Stromal cell of bone marrow (primary cell): ENCODE measurements at places on chromosomes 13 and 19.

DNA sequence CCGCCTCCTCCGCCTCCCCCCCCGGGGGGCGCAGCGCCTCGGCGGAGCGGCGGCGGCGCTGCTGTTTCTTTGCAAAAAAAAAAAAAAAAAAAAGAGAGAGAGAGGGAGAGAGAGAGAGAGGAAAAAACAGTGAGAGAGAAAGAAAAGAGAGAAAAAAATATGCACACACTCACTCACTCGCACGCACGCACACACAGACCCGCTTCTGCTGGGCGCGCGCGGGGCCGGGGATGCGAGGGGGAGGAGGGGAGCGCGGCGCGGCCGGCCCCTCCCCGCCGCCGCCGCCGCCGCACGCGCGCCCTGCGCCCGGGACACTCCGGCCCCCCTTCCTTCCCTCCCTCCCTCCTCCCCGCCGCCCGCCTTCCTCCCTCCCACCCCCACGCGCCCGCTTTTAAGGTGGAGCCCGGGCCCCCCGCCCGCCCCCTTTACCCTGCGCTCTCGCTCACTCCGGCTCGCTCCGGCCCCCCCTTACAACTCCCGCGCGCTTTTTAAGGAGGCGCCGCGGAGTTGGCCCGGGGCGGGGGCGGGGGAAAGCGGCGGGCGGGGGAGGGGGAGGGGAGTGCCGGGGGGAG lies at the start of gene SAMD1:
SAMD1 (minus strand) TSS at position 243 of the 572 bp plus-strand sequence.
- DNase-seq: peak; percentile 83

DNA sequence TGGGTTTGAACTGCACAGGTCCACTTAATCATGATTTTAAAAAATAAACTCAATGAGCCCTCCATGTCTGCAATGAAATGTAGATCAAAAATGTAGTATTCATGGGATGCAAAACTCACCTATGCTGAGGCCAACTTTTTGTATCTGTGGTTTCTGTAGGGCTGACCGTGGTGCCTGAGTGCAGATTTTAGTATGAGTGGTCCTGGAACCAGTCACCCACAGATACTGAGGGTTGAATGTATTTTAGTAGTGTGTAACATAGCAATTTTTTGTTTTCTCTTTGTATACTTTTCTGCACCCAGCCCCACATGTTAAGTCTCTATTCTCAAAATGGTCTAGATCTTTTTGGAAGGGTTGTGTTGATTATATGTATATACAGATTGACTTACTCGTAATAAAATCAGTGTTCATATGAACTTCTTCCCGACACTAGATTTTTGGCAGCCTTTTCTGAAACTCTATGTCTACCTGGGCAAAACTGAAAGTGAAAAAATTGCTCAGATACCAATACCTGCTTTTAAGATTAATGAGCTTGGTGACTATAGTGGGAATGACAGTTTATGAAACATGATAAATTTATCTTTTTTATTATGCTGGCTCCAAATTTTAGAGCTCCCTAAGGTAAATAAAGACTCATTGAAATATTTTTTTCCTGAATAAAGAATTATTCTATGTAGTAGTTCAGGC lies 51.6 kb downstream of the DNAJC15 start:
- DNase-seq: no peak

DNA sequence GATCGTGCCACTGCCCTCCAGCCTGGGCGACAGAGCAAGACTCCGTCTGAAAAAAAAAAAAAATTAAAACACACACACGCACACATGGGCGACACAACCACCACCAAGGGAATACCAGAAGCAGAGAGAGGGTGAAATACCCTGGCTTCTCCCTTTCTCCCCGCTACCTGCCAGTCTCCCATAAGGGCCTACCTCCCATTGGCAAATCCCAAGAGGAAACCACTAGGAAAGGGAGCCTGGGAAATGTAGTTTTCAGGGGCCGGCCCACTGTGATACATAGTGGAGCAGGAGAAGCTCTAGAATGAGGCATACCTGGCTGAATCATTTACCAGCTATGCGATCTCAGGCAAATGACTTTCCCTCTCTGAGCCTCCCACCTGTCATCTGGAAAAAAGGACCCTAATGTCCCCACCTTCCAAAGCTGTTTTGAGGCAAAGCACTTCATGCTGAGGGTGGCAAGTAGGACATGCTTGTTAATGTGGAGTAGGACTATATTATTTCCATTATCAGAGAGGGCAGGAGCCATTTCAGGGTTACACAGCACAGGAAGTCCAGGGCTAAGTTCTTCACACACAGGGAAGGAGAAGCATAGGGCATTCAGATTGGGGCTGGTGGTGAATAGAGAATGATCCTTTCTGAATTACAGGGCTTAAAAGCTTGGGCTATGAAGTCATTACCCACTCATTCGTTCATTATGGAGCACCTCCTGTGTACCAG lies 14.3 kb upstream of the HNRNPUL1 start:
- no peak for DNase-seq

GRCh38 chr13:34241332-34241731 lies 423.4 kb downstream of the RFC3 start:
- DNase-seq: no peak

- DNase-seq: no peak
These were observed 10.6 kb downstream of the PLPP2 start for GRCh38 chr19:280541-281009.

DNA sequence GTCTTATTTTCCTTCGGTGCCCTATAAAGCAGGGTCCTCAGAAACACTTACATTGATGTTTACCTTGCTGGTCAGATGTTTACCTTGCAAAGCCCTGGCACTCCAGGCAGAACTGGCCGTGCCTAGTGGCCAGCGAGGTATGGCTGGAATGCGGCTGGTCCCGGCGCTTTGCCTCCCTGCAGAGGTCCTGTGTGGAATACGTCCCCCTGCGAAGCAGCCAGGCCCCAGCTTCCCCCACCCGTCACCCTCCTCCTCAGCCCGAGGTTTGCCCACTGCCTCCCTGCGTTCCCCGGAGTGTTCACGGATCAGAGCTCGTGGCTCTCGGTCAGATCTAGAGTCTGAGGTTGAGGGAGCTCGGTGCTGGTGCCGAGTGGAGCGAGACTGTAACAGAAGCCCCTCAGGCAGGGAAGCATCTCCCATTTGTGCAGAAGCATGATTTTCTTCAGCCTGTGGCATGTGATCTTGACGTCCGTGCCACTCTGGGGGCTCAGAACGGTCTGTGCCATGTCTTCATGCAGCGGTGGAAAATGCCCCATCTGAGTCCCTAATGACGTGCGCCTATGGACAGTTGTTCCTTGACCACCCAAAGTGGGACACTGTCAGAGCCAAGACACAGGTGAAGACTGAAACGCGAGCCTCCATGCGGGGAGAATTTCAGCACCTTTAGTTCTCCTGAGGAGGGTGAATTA lies 54.8 kb upstream of the SOX1 start:
- no peak for DNase-seq

- DNase-seq: no peak
These were observed 151.8 kb upstream of the SOX1 start for GRCh38 chr13:111915104-111915551.

DNA sequence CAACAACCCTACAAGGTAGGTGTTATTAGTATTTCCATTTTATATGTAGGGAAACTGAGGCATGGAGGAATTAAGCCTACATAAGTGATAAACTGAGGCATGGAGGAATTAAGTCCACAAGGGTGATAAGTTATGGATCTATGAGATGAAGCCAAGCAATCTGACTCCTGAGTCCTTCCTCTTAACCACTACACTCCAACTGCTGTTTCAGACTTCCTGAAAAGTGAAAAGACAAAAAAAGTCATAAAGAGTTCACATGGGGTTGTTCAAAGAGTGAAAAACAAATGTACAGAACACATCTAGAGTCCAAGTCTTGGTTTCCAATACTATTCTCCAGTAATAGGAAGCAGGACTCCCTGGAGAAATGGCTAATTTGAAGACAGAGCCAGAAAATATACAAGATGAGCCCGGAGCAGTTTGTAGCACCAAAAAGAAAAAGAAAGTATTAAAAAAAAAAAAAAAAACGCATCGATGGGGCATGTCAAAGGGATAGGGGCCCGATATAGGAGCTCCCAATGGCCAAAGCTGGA lies 12.1 kb downstream of the CRYL1 start:
- no peak for DNase-seq

DNA sequence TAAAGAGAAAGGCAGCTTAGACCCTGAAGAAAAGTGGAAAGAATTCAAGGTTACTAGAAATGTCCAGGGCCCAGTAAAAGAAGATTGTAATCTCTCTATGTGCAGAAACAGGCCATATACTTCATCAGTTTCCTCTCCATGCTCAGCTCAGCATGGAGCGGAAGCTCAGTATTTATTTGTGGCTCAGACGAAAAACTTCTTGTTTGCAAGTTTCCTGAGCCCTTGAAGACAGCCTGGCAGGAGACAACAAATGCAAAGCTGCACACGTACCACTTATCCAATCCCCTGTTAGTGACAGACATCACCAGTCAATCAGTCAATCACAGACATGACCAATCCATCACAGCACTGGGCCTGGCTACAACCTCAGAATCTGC lies 8.1 kb upstream of the KLF2 start:
- no peak for DNase-seq

GRCh38 chr13:40120288-40120687 lies 464.8 kb downstream of the COG6 start:
- peak; percentile 64 for DNase-seq

DNA sequence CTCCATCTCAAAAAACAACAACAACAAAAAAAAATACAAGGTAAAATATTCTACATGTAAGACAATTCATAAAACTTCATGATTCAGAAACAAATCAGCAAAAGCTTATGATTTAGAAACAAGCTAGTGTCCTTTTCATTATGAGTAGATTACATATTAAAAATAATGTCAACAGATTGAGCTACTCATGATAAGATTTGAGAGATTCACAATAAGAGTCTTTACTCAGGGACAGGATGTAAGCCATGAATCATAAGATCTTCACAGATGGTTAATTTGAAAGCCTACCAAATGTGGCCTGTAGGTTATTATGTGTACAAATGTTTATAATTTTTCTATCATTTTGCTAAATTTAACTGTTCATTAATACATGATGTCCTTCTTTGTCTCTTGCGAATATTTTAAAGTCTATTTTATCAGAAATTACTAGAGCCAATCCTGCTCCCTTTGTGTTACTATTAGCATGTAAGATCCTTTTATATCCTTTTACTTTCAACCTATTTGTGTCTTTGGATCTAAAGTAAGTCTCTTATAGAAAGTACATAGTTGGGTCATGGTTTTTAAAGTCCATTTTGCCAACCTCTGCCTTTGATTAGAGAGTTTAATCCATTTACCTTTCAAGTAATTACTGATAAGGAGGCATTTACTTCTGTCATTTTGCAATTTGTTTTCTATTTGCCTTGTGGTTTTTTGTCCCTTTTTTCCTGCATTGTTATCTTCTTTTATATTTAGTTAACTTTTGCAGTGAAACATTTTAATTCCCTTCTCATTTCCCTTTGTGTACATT lies 68.3 kb upstream of the RXFP2 start:
- DNase-seq: no peak

DNA sequence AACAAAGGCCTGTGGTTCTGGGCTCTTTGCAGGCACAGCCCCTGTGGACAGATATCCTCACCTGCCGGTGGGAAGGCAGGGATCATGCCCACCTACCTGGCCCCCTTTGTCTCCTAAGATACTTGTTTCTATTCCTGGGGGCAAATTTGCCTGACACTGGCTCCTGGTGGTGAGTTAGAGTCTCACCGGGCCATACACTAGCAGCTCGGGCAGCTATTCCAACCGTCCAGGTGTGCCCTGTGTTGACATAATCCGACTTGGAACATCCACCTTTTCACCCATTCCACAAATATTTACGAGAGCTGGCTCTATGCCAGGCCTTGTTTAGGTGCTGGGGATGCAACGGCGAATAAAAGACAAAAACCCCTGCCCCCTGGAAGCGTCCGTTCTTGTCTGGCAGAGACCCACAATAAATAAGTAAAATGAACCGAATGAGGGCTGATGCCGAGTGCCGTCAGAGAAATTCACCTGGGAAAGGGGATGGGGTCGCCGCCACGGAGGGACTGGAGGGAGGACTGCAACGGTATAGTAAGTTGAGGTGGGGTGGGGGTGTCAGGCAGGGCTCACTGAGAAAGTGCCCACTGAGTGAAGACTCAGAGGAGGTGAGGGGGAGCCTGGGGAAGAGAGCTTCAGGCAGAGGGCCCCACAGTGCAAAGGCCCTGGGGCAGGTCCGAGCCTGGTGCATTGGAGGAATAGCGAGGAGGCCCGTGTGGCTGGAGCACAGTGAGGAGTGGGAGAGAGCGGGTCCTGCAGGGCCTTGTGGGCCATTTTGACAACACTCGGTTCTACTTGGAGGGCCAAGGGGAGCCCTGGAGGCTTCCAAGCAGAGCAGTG lies 43.2 kb upstream of the RANBP3 start:
- DNase-seq: no peak

GRCh38 chr19:41335467-41335866 lies 18.3 kb downstream of the TGFB1 start:
- no peak for DNase-seq

DNA sequence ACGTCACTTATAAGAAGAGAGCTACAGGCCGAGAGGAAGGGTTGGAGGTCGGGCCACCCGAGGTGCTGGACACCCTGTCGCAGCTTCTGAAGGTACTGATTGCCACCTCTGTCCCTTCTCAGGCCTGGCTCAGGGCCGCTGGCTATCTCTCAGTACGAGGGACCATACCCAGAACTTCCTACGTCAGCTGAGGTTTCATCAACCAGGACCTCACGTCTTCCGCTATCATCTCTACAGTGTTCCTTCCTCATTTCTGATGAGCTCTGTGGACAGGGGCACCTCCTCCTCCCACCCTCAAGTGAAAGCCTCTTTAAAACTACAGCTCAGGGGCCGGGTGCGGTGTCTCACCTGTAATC lies 58.2 kb upstream of the USE1 start:
- DNase-seq: no peak

DNA sequence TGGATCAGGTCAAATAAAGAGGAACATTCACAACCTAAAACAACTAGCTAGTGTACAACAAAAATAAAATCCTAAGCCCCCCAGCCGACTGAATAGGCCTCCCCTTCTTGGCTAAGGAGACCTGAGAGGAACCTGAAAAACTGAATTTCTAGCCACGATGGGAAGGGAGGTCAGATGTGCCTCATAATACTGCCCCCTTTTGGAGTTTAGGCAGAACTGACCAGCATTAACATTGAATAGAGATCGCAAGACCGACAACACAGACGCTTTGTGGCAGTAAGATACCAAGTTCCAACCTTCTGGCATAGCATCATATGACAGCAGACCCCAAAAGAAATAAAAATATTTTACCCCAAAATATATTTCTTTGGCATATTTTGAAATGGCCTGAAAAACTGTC lies 15.9 kb downstream of the CBY2 start:
- DNase-seq: peak; percentile 8

GRCh38 chr13:48975101-48975855 lies 434 bp upstream of the FNDC3A start:
- no peak for DNase-seq

DNA sequence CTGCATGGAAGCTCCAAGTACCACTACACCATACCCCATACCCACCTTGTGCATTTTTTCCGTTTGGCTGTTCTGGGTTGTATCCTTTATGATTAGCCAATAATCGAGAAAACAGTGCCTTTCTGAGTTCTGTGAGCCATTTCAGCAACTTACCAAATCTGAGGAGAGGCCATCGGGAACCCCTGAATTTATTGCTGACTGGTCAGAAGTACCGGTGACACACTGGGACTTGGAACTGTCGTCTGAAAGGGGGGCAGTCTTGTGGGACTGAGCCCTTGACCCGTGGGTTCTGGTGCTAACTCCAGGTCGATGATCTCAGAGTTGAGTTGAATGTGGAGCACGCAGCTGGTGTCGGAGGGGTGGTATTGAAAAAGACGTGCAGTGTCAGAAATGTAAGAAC lies 15.0 kb downstream of the UPF3A start:
- no peak for DNase-seq
